ENCODE measurements at places on chromosomes 4 and X. TPM values are rescaled to one million over a fixed set of nuclear protein-coding genes. Genes with fewer than 3 reads are reported as not detected.

DNA sequence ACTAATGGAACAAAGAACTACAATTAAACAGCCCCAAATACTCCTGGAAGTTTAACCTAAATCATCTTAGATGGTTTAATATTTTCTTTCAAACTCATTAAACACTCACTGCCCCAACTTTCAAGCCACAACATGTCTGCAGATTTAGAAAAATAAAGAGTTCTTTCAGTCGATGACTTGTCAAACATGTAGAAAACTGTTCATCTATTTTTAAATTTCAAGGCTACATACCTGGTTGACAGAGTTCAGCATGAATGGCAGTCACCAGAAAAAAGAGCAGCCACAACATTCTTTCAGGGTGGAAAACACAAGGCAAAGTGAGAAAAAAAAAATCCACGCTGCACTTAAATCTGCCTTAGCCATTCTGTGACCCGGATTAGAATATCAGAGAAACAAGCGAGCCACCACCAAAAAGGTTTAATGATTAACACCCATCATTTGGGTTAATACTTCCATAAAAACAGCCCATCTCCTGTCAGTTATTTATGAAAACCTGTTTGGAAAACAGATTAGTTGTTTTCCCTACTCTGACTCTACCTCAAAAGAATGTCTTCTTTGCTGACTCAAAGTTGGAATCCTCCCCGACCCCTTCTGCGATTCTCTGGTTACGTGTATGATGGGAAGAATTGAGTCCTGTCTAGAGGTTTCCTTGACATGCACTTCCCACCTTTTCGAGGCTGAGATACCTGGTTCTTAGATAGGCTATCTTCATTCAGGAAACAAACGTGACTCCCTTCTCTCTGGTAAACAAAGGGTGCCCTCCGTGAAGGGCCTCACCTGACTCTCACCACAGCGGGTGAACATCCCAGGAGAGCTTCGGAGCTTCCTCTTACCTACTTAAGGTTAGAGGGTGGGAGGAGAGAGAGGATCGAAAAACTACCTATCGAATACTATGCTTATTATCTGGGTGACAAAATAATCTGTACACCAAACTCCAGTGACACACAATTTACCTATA, at the start of gene CLTRN:
Gene CLTRN (minus strand): TSS at position 319 of the 958 bp plus-strand sequence. CDS start 30 bp downstream, at position 289.
- DNase-seq, result no peak

DNA sequence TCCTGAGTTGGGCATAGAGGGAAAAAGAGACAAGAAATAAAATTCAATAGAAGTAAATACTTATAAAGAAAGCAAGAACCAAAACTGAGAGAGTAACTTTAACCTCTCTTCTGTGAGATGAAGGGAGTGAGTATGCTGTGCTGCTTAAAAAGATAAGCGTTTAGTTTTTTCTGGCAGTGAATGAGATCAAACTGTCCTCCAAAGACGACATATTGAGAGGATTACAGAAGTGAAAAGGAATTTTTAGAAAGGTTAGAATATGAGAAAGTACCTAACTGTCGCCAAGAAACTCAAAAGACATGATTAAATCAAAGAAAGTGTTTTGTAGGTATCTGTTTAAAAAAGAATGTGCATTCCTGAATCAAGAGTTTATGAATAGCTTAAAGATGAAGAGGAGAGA, 16.0 kb downstream of the GAB1 start:
- DNase-seq, result no peak

- no peak for DNase-seq
Observed at GRCh38 chr4:60962286-60962685, 237.8 kb upstream of the ADGRL3 start.

DNA sequence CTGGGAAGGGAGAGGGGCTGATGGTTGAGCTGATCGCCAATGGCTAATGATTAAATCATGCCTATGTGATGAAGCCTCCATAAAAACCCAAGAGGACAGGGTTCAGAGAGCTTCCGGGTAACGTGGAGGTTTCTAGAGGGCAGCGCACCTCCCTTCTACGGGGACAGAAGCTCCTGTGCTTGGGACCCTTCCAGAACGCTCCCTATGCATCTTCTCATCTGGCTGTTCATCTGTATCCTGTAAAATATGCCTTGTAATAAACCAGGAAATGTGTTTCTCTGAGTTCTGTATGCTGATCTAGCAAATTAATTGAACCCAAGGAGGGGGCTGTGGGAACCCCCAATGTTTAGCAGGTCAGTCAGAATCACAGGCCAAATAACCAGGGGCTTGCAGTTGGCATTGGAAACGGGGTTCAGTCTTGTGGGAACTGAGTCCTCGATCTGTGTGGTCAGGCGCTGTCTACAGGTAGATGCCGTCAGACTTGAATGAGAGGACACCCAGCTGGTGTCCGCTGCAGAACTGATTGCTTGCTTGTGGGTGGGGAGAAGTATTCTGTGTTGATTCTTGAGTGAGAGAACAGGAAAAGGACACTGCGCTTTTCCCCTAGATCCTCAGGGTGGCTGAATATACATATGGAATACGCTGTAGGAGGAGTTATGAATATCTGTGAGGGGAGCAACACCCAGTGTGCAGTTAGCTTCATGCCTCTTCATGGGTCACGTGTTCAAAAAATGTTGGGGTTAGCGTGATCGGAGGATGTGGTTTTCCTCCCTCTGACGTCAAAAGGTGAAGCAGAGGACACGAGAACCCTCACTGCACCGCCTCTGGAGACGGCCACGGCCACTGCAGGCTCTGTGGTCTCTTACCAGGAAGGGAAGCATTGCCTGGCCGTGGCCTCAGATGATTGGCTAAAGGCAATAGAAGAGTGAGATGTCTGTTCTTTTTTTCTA, 29.2 kb downstream of the HTT-AS start:
- DNase-seq, result no peak

- no peak for DNase-seq
Observed at GRCh38 chr4:78543424-78544125, 8.0 kb upstream of the ANXA3 start.

- no peak for DNase-seq
Observed at GRCh38 chr4:26356081-26356501, 35.3 kb downstream of the RBPJ start.

GRCh38 chr4:47717188-47717587, 120.7 kb downstream of the CORIN start:
- no peak for DNase-seq

DNA sequence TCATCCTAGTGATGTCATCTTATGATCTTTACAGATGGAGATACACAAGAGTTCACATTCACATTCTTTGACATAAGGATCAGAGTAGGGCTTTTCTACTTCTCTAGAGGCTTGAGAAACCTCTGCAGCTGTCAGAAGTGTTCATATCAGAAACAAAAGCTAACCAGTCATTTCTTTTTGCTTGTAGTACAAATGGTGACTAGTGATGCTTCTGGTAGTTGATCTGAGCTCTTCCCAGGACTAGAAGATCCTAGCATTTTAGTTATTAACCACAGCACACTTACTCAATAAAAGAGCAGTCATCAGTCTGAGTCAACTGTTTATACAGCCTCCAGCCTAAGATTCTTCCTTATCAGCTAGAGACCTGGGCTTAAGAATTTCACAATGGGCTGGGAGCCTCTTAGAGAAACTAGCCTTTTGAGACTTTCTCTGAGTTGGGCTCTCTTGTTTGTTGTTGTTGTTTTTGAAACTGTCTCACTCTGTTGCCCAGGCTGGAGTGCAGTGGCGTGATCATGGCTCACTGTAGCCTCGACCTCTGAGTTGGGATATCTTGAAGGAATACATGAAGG, 84.1 kb downstream of the TMEM164 start:
- DNase-seq, result no peak

DNA sequence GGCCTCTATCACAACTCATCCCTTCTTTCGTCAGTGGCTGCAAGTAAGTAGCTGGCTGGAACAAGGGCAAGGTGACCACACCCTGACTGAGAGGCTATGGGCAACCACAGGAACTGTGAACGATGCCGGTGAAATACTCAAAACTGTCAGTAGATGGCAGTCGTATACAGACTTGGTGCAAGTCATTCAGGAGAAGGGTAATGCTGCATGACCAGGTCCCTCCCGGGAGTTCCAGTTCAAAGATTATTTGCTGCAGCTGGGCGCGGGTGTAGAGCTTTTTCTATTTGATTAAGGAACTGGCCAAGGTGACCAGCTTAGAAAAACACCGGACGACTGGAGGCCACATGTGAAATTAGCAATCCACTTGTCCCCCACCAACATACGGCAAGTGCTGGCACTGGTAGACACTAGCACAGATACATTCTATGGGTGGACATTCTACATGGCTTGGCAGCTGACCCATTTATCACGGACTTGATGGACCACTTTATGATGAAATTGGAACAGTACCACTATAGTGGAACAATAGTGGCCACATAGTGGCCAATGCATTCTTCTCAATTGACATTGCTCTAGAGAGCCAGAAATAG, 726.6 kb downstream of the TRAM1L1 start:
- no peak for DNase-seq

- no peak for DNase-seq
Observed at GRCh38 chr4:153781280-153781679, 7.6 kb downstream of the SFRP2 start.

DNA sequence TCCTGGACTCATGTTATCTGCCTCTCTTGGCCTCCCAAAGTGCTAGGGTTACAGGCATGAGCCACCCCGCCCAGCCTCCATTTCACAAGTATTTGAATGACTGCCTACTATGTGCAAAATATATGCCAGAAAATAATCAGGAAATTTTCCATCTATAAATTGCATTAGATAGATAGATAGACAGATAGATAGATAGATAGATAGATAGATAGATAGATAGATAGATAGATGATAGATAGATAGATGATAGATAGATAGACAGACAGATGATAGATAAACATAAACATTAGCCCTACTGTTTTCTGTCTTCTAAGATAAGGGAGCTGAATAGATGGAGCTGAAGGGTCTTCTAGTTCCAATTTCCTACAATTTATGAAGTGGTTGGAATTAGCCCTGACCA, 87.4 kb upstream of the TRIM2 start:
- no peak for DNase-seq

DNA sequence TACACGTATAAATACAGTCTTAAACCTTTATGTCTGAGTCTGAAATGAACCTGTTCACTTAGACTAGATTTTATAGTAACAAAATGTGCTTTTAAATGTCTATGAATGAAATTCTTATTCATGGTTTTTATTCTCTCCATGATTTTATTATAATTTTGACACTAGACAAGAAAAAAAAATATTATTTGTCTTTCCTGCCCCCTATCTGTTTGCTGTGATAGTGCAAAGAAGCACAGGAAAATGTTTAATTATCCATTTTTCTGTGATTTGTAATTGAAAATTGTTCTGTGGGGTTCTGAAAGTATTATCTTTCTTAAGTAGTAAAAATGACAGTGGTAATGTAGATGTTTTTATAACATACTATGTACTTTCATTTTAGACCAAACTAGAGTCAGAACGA, 52.0 kb downstream of the INTS6L start:
- DNase-seq, result no peak

GRCh38 chrX:134388161-134389109, 71.5 kb upstream of the HPRT1 start:
- DNase-seq, result no peak

DNA sequence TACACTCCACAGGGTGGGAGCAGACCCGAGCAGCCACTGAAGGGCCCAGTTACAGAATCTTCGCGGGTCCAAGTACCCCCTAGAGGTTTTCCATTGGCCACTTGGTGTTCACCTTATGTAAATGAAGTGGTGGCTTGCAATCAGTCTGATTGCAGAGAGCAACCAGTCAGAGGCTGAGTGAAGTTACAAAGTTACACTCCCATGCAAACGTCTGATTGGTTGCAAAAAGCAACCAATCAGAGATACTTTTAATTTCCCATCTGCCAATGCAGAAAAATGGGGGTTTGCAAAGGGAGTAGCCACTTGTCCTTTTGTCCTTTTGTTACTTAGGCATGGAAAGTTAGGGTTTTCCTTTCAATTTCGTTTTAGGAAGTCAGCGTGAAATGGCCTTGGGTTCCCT, 27.0 kb upstream of the NKAP start:
- no peak for DNase-seq

GRCh38 chrX:14825851-14826250, 47.0 kb downstream of the FANCB start:
- DNase-seq, result no peak

DNA sequence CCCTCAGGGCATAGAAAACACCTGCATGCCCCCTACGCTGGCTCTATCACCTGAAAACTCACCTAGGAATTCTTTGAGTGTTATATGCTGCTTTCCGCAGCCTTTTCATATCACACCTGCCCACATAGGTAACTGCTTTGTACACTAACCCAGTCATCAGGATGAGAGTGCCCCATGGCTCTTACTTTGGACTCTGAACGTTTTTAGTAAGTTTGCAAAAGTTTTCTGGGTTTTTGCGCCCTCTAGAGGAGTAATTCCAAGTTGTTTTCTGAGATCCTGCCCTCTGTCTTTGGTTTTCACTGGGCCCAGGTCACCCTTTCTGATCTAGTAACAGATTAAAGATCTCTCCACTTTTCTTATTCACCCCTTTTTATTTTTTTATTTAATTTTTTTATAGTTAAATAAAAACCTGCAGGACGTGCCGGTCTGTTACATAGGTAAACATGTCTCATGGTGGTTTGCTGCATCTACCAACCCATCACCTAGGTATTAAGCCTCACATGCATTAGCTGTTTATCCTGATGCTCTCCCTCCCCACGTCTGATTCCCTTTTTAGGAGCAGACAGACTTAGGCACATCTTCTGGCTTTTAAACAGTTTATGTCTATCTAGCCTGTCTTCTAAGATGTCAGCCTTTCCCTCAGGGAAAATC, 139.2 kb downstream of the NWD2 start:
- no peak for DNase-seq

DNA sequence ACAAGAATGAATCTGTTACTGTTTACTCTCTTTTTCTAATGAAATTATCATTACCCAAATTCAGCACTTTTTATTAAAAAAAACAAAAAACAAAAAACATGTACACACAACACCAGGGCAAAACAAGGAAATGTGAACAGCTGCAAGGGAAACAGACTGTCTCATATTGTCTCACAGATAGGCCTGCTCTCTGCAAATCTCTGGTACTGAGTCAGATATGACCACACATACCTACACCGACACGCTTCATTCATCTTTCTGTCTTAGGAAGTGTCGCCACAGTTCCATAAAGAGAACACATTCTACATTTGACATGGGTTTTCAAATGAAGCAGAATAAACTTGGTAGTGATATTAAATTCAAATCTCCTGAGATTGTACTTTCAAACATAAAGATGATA, 92.2 kb upstream of the GPR34 start:
- DNase-seq, result no peak

The GRIA3 gene
- 0.65 TPM for total RNA-seq

The CITED1 gene
- total RNA-seq, result 0.94 TPM

The DGKK gene
- not detected for total RNA-seq

The UGT2B11 gene
- total RNA-seq, result not detected

The CRLF2 gene
- not detected for total RNA-seq

The CLCN4 gene
- 22.8 TPM for total RNA-seq

The RXFP1 gene
- not detected for total RNA-seq
